ENCODE measurements at places on chromosomes 3 and 15.

DNA sequence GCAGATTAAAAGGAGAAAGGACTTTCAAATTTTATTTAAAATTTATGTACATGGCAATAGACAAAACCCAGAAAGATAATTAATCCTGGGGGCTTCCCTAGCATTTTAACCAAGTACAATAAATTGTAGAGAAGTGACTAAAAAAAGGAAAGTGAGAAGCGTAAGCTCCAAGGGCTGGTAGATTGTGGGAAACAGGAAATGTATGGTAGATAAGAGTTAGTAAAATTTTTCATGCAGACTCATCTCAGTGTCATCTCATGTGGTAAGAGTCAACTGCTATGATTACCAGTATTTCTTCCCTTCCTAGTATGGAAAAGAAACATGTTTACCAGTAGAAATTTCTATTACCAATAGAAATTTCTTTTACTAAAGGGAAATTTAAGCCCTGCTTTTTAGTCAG is 464.3 kb upstream of the AGTR1 start:
- no peak for DNase-seq

- no peak for DNase-seq
Measured at GRCh38 chr15:82977076-82977475, 8.9 kb upstream of the RAMAC start.

DNA sequence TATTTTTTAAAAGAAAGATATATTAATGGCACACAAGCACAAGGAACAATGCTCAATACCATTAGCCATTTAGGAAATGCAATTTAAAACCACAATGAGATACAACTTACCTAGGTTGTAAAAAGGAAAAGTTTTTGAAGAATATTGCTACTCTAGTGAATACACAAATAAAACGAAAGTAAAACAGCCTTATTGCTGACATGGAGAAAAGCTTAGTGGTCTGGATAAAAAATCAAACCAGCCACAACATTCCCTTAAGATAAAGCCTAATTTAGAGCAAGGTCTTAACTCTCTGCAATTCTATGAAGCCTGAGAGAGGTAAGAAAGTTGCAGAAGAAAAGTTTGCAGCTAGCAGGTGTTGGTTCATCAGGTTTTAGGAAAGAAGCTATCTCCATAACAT is 892.7 kb upstream of the ALCAM start:
- DNase-seq = no peak

GRCh38 chr3:50652709-50653108 is 22.0 kb upstream of the DOCK3 start:
- DNase-seq = peak; percentile 71

DNA sequence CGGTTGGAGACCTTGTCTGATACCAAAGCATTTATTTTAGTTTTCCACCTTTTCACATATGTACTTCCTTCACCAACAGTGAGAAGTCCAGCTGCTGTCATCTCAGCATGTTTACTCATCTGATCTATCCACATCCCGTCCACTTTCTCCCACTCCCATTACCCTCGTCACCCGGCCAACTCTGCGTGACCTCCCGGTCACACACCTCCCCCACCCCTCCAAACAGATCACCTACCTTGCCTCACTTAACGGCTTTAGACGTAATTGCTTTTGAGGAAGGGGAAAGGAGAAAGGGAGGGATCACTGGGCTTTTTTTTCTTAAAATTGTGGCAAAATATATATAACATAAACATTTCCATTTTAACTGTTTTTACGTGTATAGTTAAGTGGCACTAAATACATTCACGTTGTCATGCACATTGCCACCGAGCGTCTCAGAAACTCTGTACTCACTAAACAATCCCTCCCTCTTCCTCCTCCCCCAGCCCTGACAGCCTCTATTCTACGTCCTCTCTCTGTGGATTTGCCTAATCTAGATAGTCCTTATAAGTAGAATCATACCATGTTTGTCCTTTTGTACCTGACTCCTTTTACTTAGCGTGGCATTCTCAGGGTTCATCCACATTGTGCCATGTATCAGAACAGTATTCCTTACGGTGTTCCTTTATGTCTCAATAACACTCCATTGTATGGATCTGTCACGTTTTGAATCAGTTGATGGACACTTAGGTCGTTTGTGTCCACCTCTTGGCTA is 67.2 kb downstream of the LMLN start:
- no peak for DNase-seq

- DNase-seq = no peak
Measured at GRCh38 chr15:52185151-52185561, 6.0 kb downstream of the GNB5 start.

- no peak for DNase-seq
Measured at GRCh38 chr15:51783967-51784366, 32.6 kb downstream of the TMOD2 start.
